MM.1S (cell line): ENCODE measurements at places on chromosomes 1 and 21.

GRCh38 chr1:31694069-31694963, 9.5 kb downstream of the COL16A1 start:
- no peak overlapping the region for H3K27ac ChIP-seq
- no peaks in the 10 kb centered on the region for H3K36me3 ChIP-seq
- H3K27me3 ChIP-seq, result peaks cover 79% of the 10 kb centered on the region
- no peaks in the 10 kb centered on the region for H3K4me1 ChIP-seq
- H3K4me3 ChIP-seq, result no peak overlapping the region

- no peak for DNase-seq
- no peaks in the 10 kb centered on the region for H3K27me3 ChIP-seq
- peaks cover 54% of the 10 kb centered on the region for H3K4me1 ChIP-seq
- 0 out of 2 replicates have a peak, but pooled peaks cover 1% of the 10 kb centered on the region for H3K36me3 ChIP-seq
- peak overlapping the region; percentile 91 for H3K27ac ChIP-seq
- H3K4me3 ChIP-seq, result no peak overlapping the region
Observed at GRCh38 chr1:167628741-167629515, 1.1 kb upstream of the RCSD1 start.

GRCh38 chr1:46133181-46133658, 791 bp upstream of the PIK3R3 start:
- peak overlapping the region; percentile 99 for H3K27ac ChIP-seq
- H3K4me3 ChIP-seq, result peak overlapping the region; percentile 68
- H3K4me1 ChIP-seq, result peaks cover 27% of the 10 kb centered on the region
- DNase-seq, result no peak
- no peaks in the 10 kb centered on the region for H3K27me3 ChIP-seq

DNA sequence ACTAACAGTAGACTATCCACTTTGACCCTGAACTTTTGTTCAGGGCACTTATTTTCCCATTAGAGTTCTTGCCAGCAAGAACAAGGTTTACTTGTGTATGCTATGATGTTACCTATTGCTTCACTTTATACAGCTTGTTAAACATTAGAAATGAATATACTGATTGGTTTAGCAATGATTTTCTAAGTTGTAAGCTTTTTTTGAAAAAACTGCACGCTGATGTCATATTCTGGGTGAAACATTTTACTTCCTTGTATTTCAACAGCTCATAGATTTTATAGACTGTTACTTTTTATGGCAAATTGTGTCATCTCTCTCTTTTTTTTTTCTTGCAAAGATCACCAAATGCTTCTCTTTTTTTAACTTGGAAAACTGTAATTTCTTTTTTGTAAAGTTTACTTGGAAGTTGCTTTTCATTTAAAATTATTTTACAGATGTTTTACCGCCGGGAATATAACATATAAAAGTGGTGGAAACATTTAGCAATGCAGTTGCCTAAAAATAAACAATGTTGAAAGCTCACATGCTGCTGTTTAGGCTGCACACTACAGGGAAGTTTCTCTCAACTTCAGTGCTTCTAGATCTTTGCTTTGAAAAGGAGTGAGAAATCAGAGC, 215.3 kb upstream of the NFIA start:
- H3K4me3 ChIP-seq, result no peak overlapping the region
- no peak for DNase-seq
- H3K36me3 ChIP-seq, result no peaks in the 10 kb centered on the region
- no peak overlapping the region for H3K27ac ChIP-seq
- 0 out of 2 replicates have a peak, but pooled peaks cover 5% of the 10 kb centered on the region for H3K4me1 ChIP-seq
- H3K27me3 ChIP-seq, result no peaks in the 10 kb centered on the region

DNA sequence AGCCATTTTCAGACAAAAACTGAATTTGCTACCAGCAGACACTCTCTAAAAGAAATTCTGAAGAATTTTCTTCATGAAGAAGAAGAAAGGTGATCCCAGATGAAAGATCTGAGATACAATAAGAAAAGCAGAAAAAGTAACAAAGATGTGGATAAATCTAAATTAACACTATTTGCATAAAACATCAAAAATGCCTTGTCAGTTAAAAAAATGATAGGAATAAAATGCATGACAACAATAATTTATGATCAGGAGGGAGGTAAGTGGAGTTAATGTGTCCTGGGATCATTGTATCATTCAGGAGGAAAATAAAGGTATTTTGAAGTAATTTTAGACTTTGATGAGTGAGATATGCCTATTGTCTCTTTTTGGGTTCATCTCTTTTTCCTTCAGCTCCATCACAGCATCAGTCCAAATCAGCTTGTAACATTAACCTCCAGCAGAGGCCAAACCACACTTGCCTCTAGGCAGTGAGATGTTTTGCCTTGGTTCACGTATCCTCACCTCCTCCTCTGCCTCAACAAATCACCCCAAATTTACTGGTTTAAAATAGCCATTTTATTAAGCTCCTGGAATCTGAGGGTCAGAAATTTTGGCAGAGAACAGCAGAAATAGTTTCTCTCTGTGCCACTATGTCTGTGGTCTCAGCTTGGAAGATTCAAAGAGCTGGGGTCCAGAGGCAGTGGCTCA, 76.9 kb upstream of the HIVEP3 start:
- DNase-seq, result no peak
- H3K4me3 ChIP-seq, result no peak overlapping the region
- no peak overlapping the region for H3K27ac ChIP-seq
- H3K36me3 ChIP-seq, result no peaks in the 10 kb centered on the region
- H3K27me3 ChIP-seq, result no peaks in the 10 kb centered on the region

- H3K4me1 ChIP-seq, result no peaks in the 10 kb centered on the region
- H3K36me3 ChIP-seq, result no peaks in the 10 kb centered on the region
- no peak overlapping the region for H3K27ac ChIP-seq
- no peak for DNase-seq
Observed at GRCh38 chr21:36162631-36163030, 6.0 kb downstream of the DOP1B start.

- no peaks in the 10 kb centered on the region for H3K27me3 ChIP-seq
- DNase-seq, result no peak
- H3K36me3 ChIP-seq, result no peaks in the 10 kb centered on the region
- peaks cover 13% of the 10 kb centered on the region for H3K4me1 ChIP-seq
- H3K4me3 ChIP-seq, result no peak overlapping the region
- no peak overlapping the region for H3K27ac ChIP-seq
Observed at GRCh38 chr1:27342778-27343638, 1.2 kb downstream of the SYTL1 start.

DNA sequence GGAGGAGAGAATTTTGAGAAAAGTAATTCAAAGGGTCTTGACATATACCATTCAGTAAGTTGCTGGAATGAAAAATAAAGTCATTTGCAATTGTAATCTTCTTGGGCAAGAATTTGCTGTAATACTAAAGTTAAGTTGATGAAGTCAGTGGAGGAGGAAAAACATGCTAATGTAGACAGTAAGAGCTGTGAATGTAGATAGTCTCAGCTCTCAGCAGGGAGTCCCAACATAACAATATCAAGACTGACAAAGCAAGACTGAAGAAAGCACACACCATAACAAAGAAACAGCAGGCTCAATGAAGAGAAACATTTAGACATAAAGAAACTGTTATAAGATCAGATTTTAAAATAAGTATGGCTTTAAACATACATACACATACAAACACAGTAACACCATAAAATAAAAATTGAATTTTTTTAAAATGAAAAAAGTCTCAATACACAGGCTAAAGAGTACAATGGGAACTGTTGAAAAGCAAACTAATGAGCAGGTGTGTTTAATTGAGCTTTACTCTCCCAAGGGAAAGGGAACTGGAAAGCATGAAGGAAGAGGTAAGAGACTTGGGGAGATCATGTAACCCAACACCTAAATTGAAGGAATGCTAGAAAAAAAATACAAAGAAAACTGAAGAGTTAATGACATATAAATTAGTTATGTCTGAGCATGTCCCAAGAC, 336.3 kb upstream of the NCAM2 start:
- DNase-seq, result no peak
- no peak overlapping the region for H3K4me3 ChIP-seq
- H3K36me3 ChIP-seq, result no peaks in the 10 kb centered on the region
- H3K27me3 ChIP-seq, result no peaks in the 10 kb centered on the region

DNA sequence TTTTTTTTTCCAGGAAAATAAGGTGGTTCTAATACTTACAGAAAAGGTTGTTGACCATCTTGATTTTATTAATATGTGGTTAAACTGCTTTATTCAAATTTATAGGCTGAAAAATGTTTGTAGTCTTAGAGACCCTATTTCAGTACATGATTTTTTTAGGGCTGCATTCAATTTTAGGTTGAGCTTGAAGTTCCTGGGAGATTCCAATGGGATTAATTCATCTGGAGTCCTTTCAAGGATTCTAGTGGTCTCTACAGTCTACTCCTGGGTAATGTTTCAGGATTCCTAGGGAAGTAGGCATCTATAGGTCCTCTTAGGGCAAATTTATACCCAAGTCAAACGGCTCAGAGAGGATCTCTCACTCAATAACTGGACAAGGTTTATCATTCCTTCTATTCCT, 126.7 kb downstream of the HMCN1 start:
- no peaks in the 10 kb centered on the region for H3K4me1 ChIP-seq
- no peak for DNase-seq
- no peaks in the 10 kb centered on the region for H3K27me3 ChIP-seq
- H3K27ac ChIP-seq, result no peak overlapping the region
- H3K4me3 ChIP-seq, result no peak overlapping the region
- H3K36me3 ChIP-seq, result no peaks in the 10 kb centered on the region

GRCh38 chr1:27117733-27118439, 37.0 kb downstream of the SLC9A1 start:
- no peaks in the 10 kb centered on the region for H3K27me3 ChIP-seq
- no peaks in the 10 kb centered on the region for H3K4me1 ChIP-seq
- H3K27ac ChIP-seq, result no peak overlapping the region
- no peaks in the 10 kb centered on the region for H3K36me3 ChIP-seq

DNA sequence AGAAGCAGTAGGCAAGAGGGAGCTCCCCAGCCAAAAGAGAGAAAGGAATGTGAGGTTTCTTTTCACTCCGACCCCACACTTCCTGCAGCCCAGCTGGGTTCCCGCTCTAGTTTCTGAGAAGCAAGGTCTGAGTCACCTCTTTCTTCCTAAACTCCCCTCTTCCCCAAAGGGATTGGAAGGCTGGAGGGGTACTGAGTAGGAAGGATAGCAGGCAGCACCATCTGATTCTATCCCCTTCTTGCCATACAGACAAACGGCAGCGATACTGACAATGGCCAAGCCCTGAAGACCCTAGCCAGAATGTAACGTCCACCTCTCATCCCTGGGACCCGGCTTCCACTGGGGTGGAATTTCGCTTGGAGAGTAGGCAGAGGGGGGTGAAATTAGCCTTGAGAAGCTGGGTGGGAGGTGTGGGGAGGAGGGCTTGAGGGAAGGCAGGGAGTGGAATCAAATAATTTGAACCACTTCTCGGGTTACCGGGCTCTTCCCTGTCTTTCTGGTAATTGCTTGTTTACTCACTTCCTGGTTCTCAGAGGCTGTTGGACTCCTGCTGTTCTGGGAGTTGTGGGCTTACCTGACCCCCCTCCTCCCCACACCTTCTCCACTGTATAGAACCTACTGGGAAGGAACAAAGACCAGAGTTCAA, 13.2 kb downstream of the IER5 start:
- no peaks in the 10 kb centered on the region for H3K36me3 ChIP-seq
- H3K4me1 ChIP-seq, result peaks cover 33% of the 10 kb centered on the region
- H3K27me3 ChIP-seq, result peaks cover 10% of the 10 kb centered on the region
- H3K4me3 ChIP-seq, result no peak overlapping the region

- H3K4me1 ChIP-seq, result peaks cover 13% of the 10 kb centered on the region
- H3K27ac ChIP-seq, result no peak overlapping the region
Observed at GRCh38 chr1:179297105-179297378, 3.4 kb downstream of the SOAT1 start.

DNA sequence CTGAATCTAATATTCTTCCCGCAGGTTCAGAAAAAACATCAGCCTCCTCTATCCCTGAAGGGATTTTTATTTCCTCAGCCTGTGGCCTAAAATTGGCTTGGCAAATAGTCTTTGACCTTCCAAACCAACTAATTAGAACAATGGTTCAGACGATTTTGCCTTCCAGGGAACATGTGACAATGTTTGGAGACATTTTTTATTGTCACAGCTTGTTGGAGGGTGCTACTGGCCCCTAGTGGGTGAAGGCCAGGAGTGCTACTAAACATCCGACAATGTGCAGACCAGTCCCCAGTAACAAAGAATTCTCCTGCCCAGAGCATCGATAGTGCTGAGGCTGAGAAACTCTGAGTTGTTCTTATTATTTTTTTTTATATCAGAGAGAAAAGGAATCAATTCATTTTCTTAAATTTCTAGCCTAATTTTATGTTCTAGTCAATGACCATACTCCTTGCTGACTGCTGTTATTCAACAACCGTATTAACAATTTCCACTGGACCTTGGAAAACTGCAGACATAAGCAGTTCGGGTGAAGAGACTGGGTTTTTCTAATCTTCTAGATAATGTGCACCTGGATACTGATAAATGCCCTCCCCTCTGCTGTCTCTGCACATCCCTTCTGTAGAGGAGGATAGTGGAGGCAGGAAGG, 280.7 kb downstream of the LMX1A start:
- no peaks in the 10 kb centered on the region for H3K36me3 ChIP-seq
- peak; percentile 42 for DNase-seq
- H3K4me1 ChIP-seq, result no peaks in the 10 kb centered on the region
- H3K4me3 ChIP-seq, result no peak overlapping the region

DNA sequence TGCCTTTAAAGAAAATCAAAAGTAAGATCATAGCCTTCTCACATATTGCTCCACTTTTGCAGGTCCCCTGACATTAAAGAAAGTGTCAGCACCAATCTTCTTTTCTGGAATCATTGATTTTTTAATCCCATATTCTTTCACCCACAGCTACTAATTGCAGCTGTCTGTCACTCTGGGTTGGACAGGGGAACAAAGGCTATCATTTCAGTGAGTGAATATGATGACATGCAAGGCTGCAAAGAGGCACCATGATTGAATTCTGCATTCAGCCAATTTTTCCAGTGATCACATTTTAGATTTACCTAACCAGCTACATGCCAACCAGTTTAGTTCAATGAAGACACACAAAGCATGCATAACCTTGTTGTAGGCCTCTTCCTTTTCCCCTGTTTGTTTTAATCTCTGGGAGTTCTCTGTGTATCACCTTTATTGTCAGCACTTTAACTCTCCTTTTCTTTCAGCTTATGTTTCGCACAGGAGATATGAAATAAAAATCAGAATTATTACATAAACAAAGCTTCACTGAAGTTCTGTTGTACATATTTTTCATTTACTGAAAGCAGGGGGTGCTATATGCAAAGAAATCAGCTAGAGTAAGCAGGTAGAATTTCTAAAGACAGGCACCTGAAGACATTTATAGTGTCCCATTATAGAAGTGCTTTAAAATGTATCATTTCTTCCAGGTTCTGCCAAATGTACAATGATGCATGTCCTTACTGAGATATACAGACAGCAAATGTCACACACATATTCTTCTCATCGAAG, 584.8 kb downstream of the PLA2G4A start:
- peak; percentile 29 for DNase-seq
- no peaks in the 10 kb centered on the region for H3K27me3 ChIP-seq
- H3K4me3 ChIP-seq, result no peak overlapping the region

DNA sequence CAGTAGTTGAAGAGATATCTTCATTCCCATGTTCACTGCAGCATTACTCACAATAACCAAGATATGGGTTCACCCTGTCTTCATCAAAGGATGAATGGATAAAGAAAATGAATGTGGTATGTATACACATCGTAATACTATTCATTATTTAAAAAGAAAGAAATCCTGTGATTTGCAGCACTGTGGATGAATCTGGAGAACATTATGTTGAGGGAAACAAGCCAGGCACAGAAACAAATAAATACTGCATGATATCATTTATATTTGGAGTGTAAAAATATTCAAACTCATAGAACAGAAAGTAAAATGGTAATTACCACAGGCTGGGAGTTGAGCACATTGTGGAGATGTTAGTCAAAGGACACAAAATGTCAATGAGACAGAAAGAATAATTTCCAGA, 977.2 kb downstream of the AMY1C start:
- no peaks in the 10 kb centered on the region for H3K27me3 ChIP-seq
- H3K36me3 ChIP-seq, result no peaks in the 10 kb centered on the region
- no peak overlapping the region for H3K27ac ChIP-seq

- no peaks in the 10 kb centered on the region for H3K27me3 ChIP-seq
- H3K36me3 ChIP-seq, result no peaks in the 10 kb centered on the region
- no peaks in the 10 kb centered on the region for H3K4me1 ChIP-seq
- no peak for DNase-seq
- H3K4me3 ChIP-seq, result no peak overlapping the region
Observed at GRCh38 chr1:113683384-113684152, 75.7 kb downstream of the PHTF1 start.
